ENCODE measurements at places on chromosomes 6 and 20.
A peak's percentile ranks its signal among the peaks of the same experiment; 100 is the strongest.

DNA sequence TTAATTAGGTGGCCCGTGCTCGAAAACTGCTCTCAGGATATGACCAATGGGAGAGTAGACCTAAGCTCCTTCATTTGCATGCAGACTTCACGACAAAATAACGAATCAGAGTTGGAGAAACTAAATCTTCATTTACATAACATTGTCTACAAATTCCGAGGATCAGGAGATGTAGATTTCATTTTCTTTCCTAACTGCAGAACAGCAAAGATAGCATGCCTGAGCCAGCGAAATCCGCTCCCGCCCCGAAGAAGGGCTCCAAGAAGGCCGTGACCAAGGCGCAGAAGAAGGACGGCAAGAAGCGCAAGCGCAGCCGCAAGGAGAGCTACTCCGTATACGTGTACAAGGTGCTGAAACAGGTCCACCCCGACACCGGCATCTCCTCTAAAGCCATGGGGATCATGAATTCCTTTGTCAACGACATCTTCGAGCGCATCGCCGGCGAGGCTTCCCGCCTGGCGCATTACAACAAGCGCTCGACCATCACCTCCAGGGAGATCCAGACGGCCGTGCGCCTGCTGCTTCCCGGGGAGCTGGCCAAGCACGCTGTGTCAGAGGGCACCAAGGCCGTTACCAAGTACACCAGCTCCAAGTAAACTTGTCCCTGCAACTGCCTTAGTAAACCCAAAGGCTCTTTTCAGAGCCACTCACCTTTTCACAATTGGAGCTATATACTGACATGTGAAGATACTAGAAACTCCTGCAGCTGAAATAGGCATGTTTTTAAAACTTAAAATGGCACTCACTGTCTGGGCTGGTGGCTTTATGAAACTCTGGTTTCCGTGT is 96.5 kb downstream of the HFE start:
- no peak for DNase-seq

GRCh38 chr20:62898970-62899632 is 27.2 kb downstream of the DIDO1 start:
- no peak for DNase-seq

DNA sequence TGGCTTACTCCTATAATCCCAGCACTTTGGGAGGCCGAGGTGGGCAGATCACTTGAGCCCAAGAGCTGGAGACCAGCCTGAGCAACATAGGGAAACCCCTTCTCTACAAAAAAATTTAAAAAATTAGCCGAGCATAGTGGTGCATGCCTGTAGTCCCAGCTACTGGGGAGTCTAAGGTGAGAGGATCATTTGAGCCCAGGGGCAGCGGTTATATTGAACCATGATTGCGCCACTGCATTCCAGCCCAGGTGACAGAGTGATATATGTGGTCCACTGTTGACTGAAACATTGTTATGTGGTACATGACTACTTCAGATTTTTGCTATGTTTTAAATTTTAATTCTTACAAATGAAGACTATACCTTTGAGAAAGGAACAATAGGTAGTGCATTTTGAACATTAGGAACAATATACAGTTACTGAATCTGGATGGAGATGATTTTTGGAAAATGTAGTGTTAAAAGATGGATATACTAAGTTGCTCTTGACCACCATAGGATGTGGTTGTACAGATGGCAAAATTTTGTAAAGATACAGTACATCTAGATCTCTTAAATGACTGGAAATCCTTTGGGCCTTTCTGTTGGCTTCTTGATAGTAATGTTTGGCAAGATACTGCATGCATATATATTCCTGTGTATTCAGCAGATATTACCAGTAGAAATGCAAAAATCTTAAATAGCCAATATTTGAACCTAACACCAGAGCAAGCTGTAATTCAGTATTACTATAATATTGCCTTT is 35.9 kb downstream of the MAPK14 start:
- no peak for DNase-seq

GRCh38 chr20:5569021-5569420 is 181.2 kb upstream of the SHLD1 start:
- no peak for DNase-seq

DNA sequence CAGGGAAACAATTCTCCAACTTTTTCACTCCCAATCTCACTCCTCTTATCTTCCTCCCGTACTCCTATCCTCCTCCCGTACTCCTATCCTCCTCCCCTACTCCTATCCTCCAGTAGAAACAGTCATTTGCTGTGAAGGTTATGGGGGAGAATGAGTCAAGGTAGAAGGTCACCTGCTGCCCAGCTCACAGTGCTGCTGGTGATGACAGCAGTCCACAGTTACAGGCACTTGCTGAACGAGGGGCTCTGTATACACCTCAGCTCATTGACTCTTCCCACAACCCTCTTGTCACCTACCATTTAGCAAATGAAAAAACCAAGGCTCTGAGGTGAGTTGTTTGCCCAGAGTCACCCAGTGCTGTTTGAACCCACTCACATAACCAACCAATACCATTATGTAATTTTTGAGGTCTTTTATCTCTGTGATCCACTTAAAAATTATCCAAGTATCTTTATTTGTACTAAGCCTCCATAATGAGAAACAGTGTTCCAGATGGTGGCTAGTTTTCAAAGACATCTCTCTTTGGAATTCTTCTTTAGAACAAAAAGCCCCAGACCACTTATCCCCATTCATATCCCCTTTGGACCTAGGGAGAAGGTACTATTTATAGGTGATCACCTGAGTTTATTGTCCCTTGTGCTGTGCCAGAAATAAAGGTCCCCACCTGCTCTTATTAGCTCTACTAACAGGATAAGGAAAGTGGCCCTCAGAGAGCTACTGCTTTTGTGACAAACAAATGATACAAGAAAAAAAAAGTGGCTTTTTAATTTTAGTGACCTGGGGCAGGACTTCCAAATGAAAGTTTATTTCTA is 53.2 kb downstream of the PTPN1 start:
- no peak for DNase-seq

- DNase-seq: no peak
Measured at GRCh38 chr6:114288701-114289495, 53.9 kb downstream of the HS3ST5 start.

- no peak for DNase-seq
Measured at GRCh38 chr6:24385536-24386269, 17.0 kb upstream of the MRS2 start.

GRCh38 chr6:168493976-168494375 is 53.0 kb downstream of the SMOC2 start:
- no peak for DNase-seq

- DNase-seq: peak; percentile 42
Measured at GRCh38 chr6:131949909-131950766, 1.0 kb downstream of the CCN2 start.

GRCh38 chr20:25490656-25491445 is 83.4 kb downstream of the GINS1 start:
- DNase-seq: no peak

DNA sequence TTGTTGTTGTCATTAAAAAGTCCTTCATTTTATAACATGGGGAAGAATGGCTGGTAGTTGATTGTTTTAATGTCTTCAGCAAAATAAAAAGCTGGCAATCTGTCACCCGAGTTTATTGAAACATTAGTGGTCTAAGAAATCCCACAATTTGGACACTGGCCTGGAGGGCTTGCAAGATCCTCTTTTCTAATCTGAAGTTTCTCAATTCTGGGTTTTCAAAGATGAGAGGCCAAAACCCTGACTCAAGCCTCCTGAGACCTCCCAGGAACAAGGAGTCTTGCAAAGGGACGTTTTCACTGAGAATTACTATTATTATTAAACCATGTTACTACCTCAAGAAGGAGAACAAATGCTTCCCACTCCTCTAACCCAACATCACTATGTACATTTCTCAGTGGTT is 19.5 kb downstream of the MAP1LC3A start:
- no peak for DNase-seq

DNA sequence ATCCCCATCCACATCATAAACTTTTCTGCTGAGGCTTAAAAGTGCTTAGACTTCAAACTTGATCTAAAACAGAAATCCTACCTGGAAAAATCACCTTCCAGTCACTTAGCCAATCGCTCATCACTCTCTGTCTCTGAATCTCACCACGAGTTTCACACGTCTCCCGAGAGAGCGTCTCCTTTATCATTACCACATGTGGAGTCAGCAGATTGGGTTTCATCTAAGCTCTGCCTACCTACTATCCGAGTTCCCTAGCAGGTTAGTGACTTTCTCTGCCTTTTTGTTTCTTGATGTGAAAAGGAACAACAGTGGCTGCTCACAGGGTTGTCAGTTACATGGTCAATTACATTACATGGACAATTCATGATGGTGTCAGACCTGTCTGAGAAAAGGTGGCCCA is 286.2 kb downstream of the ESR1 start:
- no peak for DNase-seq

DNA sequence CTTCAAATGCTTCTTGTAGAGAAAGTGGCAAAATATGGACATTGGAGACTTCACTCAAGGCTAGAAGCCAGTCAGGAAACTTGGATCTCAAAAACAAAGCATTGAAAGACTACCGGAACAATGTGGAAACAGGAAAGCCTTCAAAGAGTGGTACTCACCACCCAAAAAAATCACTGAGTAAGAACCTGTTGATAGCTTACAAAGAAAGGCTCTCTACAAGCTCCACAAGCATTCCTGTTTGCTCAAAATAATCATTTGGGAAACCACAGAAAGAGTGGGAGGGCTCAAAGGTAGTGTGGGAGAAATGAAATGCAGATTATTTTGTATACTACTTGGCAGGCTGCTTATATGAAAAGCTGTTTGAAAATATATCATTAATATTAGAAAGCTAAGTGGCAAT is 9.5 kb upstream of the DST start:
- no peak for DNase-seq

GRCh38 chr6:107618672-107619071 is 128.8 kb downstream of the SOBP start:
- DNase-seq: no peak

- no peak for DNase-seq
Measured at GRCh38 chr6:30615219-30615957, 1.7 kb downstream of the PPP1R10 start.

GRCh38 chr6:134288538-134289203 is 29.2 kb downstream of the SGK1 start:
- no peak for DNase-seq

DNA sequence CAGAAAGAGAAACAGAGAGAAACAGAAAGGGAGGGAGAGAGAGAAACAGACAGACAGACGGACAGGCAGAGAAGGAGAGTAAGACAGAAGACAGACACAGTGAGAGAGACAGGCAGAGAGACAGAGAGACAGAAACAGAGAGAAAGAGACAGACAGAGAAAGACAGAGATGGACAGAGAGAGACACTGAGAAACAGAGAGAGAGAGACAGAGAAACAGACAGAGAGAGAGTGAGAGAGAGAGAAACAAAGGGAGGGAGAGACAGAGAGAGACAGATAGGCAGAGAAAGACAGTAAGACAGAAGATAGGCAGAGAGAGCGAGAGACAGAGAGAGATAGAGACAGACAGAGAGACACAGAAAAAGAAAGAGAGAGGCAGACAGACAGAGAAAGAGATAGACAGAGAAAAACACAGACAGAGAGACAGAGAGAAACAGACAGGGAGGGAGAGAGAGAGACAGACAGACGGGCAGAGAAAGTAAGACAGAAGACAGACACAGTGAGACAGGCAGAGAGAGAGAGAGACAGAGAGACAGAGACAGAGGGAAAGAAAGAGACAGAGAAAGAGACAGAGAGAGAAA is 753.4 kb upstream of the DEFB115 start:
- DNase-seq: no peak

- DNase-seq: no peak
Measured at GRCh38 chr20:48617481-48617880, 210.3 kb downstream of the PREX1 start.

- no peak for DNase-seq
Measured at GRCh38 chr6:169881976-169882375, 130.6 kb downstream of the ERMARD start.

- DNase-seq: no peak
Measured at GRCh38 chr20:36967636-36968035, 16.1 kb upstream of the SAMHD1 start.

DNA sequence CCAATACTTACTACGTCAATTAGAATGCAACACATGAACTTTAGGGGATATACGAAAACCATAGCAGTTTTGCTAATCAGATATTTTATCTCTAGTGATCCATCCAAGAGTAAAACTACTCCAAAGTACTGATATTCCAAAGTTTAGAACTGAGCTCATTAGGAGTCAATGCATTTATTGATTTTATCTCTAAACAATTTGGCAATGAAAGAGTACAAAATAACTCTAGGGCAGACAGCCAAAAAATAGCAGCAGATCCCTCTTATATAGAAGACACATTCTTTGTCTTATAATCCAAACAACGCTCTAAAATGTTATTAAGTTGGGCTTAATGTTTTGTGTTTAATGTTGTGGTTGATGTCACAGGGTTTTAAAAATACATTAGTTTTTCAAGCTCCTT is 923.9 kb upstream of the MAN1A1 start:
- no peak for DNase-seq

DNA sequence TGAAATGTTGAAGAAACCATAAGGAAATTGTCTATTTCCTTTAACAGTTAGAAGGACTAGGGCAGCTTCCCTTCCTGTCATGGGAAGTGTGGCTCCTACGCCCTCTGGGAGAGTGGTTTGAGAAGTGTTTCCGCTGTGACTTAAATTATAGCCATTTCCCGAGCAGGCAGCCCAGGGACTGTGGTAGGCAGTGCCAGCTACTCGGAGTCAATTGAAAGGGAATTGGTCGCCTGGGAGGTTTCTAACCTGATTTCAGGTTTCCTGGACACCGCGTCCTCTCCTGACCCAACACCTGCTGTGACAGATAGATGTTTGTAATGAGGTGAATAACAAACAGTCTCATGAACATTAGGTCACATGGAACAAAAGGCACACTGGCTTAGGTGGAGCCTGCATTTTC is 256.1 kb upstream of the PLCB4 start:
- no peak for DNase-seq

- no peak for DNase-seq
Measured at GRCh38 chr20:19786311-19786710, 28.3 kb downstream of the RIN2 start.

GRCh38 chr6:111692327-111693164 is 86.9 kb upstream of the TRAF3IP2 start:
- DNase-seq: no peak

DNA sequence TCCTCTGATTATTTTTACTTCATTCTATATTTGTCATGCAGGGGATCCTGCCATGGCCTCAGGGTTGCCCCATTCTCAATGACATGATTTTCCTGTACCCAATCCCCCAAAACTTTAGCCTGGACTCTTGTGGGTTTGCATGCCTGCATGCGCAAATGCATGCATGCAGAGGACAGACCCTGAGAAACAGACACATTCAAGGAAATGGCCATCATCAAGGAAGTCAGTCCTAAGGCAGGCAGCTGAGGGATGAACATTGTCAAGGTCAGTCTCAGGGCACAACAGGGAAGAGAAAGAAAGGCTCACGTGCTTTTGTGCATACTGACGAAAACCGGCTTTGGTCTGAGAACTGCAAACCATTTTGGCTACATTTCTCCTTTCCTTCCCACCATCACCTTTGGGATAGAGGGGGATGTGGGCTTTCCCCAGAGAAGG is 13.1 kb downstream of the NEDD9 start:
- DNase-seq: no peak

- DNase-seq: no peak
Measured at GRCh38 chr6:88476388-88476787, 310.2 kb upstream of the CNR1 start.

GRCh38 chr6:40436685-40437604 is 150.2 kb downstream of the LRFN2 start:
- no peak for DNase-seq
